ENCODE measurements at places on chromosomes 5 and 9. TPM values are rescaled to one million over a fixed set of nuclear protein-coding genes. Genes with fewer than 3 reads are reported as not detected.
A peak's percentile ranks its signal among the peaks of the same experiment; 100 is the strongest.

The CREBRF gene
- total RNA-seq, result 12.1 TPM

The TPRN gene
- total RNA-seq, result 154 TPM

The IZUMO3 gene
- total RNA-seq, result not detected

The TLX3 gene
- not detected for total RNA-seq

The HTR4 gene
- 19.0 TPM for total RNA-seq

The ESM1 gene
- not detected for total RNA-seq

The STPG3 gene
- total RNA-seq, result not detected

The FOXD4 gene
- total RNA-seq, result 0.39 TPM

GRCh38 chr9:96500696-96501632 is 51.0 kb downstream of the HABP4 start:
- no peak for DNase-seq

GRCh38 chr5:2169850-2170760 is 287.4 kb upstream of the IRX4 start:
- DNase-seq, result no peak

GRCh38 chr5:139459451-139459934 is 3.0 kb downstream of the ECSCR start:
- no peak for DNase-seq

- DNase-seq, result no peak
These were observed 217.5 kb upstream of the S1PR3 start for GRCh38 chr9:88773627-88774244.

DNA sequence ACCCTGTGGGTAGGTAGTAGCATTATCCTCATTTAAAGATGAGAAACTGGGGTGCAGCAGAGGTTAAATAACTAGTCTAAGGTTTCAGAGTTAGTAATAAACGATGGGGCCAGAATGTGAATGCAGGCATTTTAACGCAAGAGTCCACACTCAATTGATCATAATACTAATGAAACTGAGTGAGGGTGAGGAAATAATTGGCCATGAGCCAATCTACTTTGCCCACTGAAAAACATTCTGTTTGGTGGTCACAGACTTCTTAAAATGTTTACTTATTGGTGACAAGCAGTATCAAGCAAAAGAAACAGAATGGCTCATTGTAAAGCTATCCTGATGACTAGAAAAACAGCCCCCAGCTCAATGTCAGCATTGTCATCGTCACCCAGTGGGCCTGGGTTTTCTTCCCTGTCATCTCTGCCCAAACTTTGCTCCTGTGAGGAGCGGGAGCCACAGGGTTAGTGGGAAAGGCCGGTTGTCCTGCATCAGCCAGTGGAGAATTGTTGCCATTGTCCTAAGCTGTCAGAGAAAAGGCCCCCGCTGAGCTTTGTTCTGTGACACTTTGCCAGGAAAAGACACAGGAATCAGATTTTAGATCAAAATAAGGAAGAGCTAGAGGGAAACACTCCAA is 77.3 kb upstream of the MAN2A1 start:
- DNase-seq, result no peak

GRCh38 chr9:109730228-109730627 is 49.8 kb upstream of the PALM2AKAP2 start:
- DNase-seq, result peak; percentile 23

DNA sequence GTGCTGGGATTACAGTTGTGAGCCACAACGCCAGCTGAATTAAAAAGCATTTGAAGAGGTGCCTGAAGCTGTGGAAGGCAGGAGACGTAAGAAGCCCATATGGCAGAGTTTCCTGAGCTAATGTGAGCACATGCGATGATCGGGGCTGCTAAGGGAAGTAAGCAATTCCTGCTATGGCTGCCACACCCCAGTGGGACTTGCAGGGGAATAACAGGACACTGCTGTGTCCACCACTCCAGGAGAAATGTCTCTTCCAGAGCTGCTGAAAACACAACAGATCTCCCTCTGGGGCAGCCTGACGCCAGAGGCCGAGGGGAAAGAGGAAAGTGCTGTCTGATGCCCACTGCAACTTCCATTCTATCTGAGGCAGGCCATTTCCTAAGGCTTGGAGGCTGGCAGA is 46.2 kb upstream of the ANKRD55 start:
- no peak for DNase-seq

All from left colon (tissue), 2 donors.